DMS153 (cell line): ENCODE measurements at places on chromosomes 16 and 17.
A peak's percentile ranks its signal among the peaks of the same experiment; 100 is the strongest.

GRCh38 chr17:48001197-48001596 lies 30.3 kb downstream of the CDK5RAP3 start:
- DNase-seq = no peak

DNA sequence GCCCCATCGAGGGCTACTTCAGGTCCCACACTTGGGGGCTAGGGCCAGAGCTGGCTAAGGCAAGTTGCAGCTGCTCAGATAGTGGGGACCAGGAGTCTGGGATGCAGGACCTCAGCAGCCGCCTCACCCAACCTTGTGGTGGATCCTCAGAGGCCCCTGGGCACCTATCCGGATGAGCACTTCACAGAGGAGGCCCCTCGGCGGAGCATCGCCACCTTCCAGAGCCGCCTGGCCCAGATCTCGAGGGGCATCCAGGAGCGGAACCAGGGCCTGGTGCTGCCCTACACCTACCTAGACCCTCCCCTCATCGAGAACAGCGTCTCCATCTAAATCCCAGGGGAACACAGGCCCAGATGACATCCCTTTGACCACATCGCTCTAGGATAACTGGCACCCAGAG lies 9.4 kb downstream of the ALOX15B start:
- DNase-seq = no peak

DNA sequence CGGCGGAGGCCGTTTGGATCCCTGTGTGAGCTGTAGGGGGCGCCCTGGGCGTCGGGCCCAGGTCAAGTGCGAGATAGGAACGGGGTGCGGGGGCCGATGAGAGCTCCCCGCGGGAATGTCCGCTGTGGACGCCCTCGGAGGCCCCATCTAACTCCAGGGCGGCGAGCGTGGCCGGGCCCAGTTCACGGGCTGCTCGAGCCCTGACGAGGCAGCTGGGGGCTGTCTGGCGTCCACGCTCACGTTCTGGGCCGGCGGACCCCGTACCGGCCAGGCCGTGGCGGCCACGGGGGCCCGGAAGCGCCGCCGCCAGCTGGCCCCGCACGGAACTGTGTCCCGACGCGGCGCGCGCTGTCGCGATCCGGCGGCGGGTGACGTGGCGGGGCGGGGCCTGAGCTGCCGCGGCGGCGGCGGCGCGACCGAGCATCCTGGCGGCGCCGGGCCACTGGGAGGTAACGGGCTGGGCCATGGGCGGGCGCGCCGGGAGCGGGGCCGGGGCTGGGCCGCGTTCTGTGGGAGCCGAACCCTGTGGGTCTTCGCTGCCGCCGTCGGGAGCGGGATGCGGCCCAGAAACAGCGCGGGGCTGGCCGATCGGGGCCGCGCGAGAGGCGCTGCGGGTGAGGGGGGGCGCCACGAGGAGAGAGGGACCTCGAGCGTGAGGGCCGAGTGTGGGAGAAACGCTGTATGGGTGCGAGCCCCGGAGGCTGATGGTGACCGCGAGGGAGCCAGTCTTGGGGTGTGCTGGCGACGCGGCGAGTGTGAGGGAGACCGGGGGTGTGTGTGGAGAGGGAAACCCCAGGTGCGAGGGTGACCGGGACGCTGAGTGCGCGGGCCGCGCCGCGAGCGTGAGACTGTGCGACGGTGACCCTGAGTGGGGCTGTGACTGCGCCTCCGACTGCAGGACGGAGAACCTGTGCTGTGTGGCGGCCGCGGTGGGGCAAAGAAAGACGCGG lies at the start of gene SLC7A6:
Gene SLC7A6 (plus strand): TSS at position 399 of the 950 bp plus-strand sequence. CDS start 10,201 bp downstream, outside the sequence.
- DNase-seq = no peak

DNA sequence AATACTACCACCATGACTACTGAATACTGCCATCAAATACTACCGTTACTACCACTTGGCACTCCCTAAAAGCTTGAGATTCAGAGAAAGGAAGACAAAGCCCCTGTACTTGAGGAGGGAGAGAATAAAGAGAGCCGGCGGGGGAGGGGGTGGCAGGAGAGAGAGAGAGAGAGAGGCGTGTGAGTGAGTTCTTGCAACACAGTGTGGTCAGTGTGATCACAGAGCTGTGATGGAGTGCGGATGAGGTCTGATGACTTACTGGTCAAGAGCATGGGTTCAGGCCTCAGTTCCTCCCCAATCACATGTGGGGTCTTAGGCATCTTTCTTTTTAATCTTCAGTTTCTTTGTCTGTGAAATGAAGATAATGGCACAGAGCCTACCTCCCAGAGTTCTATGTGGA lies 19.2 kb downstream of the PRKCB start:
- no peak for DNase-seq

DNA sequence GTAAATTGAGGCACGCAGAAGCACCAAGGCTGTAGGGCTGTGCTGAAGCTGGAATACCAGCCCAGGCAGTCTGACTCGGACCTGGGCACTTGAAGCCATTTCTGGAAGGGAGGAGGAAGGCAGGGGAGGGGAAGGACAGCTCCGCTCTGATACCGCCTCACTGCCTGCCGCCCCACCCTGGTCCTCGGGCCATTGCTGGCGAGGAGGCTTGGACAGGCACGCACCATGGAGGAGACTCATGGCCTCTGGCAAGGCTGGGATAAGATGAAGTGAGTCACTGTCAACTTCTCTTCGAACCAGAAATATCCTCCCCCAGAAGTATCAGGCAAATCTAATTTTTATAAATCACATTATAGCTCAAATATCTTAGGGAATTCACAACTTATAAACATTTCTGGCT lies 81.3 kb downstream of the SDK2 start:
- DNase-seq = no peak

GRCh38 chr17:17387498-17388362 lies 84.6 kb downstream of the NT5M start:
- peak; percentile 71 for DNase-seq

GRCh38 chr17:4488989-4489595 lies 9.6 kb upstream of the SPNS2 start:
- DNase-seq = no peak

GRCh38 chr17:33387406-33387805 lies 94.3 kb upstream of the ASIC2 start:
- no peak for DNase-seq

- no peak for DNase-seq
Measured at GRCh38 chr17:80636361-80637018, 91.9 kb downstream of the RPTOR start.

GRCh38 chr17:39787041-39787440 lies 49.3 kb downstream of the GRB7 start:
- peak; percentile 61 for DNase-seq

- no peak for DNase-seq
Measured at GRCh38 chr17:55909776-55910175, 158.9 kb downstream of the PCTP start.

DNA sequence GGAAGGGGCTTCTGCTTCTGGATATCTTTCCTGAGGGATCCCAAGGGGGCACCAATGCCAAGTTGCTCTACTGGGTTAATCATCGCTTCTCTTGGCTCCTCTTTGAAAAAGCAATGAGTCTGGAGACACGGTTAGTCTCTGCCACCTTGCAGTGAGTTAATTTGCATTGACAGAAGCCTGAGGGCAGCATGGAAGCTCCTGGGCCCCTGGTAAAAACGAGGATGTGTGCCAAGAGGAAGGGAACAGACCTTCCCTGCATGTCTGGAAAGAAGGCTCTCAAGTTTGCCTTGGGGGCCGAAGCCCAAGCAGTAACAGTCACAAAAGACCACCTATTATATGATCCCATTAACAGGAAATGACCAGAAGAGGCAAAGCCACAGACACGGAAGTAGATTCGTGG lies 86.7 kb downstream of the IRX5 start:
- no peak for DNase-seq

DNA sequence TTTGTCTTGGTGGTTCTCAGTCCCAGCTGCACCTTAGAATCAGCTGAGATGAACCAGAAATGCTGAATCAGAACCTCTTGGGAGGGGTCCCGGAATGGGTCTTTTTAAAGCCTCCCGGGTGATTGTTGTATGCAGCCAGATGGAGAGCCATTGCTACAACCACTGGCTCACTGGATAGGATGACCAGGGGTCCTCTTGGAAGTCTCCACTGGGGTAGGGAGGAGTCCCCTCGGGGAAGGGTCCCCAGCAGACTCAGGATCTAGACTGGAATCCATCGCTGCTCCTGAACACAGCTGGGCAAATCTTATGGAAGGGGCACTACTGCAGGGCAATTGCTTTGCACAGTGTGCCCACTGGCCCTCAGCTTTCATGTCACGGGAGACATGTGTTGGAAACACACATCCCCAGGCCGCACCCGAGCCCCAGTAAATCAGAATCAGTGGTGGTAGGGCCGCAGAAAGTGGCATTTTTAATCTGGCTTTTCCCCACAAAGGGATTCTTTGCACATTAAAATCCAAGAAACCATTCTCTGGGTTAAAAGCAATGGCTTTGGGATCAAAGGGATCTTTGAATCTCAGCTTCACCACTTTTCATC lies 117.3 kb downstream of the IRX5 start:
- DNase-seq = no peak
